Psoas muscle (tissue), 8 donors: ENCODE measurements at places on chromosomes 3 and 15.

DNA sequence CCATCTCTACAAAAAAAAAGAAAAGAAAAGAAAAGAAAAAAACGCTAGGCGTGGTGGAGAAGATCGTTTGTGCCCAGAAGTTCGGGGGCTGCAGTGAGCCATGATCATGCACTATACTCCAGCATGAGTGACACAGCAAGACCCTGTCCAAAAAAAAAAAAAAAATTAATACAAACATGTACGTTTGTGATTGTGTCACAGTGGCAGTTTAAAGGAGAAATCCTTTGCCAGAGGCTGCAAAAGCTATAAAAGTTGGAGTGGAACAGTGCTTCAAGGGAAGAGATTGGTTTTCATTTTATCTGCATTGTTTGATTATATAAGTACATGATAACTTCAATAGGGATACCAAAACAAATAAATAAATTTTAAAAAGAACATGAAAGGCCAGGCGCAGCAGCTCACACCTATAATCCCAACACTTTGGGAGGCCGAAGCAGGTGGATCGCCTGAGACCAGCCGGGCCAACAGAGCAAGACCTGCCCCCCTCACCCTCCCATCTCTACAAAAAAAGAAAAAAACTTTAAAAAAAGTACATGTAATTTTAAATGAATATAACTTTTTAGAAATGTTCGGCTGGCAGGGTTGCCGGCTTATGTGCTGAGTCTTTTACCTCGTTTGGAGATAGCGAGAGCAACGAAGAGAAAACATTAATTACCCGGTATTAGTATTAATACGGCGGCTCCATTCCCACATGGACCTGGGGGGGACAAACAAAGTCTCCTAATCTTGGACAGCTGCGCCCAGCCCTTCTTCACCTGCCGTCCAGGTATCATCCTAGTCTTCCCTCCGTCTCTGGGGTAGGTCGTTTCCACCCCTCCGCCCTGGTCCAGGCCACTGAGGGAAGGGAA is 573 bp upstream of the DIS3L start:
- no peak for DNase-seq

DNA sequence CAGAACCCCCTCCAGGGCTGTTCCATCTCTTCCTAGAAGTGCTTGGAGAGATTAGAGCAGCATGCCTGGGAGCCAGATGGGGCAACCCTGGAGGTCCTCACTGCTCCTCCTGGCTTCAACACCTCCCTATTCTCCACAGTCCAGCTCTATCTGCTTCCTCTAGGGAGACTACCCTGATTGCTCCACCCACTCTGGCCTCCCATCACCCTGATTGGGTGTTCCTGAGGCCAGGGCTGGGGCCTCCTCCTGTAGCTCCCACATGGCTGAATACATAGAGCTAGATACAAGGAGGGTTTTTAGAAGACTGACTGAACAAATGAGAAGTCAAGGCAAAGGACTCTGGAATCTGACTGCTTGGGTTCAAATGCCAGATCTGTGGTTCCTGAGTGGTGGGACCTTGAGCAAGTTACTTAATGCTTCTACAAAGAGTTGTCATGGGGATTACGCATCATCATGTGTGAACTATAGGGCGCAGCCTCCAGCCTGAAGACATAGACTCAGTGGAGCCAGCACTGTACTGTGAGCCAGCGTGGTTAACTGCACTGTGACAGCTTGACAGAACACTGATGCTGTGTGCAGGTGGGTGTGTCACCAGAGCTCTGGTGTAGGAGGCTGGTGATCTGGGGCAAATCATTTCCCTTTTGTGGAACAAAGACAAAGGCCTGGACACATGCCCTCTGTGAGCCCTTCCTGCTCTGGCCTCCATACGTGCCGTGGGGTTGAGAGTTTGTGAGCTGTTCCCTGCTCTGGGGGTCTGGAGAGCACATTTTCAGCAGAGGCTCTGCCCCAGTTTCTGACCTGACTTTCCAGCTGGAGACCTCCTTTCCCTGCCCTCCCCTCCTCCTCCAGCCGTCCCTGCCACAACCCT is 74.8 kb downstream of the SCN5A start:
- DNase-seq, result no peak

DNA sequence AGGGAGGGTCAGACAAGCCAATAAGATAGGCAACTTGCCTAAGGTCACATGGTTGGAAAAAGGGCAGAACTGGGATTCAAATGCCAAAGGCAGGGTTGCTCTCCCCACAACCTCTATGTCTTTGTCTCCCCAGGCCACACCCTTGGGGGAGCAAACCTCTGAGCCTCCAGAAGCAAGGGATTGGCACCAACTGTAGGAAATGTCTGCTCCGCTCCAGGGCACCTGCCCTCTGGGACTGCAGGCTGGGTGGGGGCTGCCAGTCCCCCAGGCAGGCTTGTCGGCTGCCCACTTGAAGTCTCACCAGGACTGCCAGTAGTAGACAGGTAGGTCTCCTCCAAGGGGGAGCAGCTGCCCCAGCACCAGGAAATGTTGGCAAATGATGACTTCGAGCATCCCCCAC is 2.0 kb downstream of the FAM3D start:
- DNase-seq, result no peak

GRCh38 chr15:33330931-33331330 is 20.2 kb downstream of the RYR3 start:
- DNase-seq, result no peak

DNA sequence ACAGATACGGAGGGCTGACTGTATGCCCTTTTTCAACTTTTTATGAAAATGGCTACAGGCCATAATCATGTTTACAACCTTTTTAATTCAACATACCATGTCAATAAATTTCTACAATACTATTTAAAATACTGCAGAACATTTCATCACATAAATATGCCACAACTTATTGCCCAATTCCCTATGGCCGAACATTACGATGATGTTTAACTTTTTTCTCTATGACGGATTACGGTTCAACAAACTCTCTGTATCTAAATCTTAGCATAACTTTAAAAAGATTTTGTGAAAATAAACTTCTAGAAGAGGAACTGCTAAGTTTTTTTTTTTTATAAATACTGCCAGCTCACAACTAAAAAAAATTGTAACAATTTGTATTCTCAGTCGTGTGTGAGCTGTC is 220.4 kb downstream of the OSBPL10 start:
- no peak for DNase-seq

GRCh38 chr3:20405231-20405630 is 219.2 kb upstream of the SGO1 start:
- no peak for DNase-seq

GRCh38 chr15:90436952-90437351 is 48.9 kb downstream of the IQGAP1 start:
- DNase-seq, result no peak

- no peak for DNase-seq
Measured at GRCh38 chr15:91968610-91969009, 115.1 kb downstream of the SLCO3A1 start.

DNA sequence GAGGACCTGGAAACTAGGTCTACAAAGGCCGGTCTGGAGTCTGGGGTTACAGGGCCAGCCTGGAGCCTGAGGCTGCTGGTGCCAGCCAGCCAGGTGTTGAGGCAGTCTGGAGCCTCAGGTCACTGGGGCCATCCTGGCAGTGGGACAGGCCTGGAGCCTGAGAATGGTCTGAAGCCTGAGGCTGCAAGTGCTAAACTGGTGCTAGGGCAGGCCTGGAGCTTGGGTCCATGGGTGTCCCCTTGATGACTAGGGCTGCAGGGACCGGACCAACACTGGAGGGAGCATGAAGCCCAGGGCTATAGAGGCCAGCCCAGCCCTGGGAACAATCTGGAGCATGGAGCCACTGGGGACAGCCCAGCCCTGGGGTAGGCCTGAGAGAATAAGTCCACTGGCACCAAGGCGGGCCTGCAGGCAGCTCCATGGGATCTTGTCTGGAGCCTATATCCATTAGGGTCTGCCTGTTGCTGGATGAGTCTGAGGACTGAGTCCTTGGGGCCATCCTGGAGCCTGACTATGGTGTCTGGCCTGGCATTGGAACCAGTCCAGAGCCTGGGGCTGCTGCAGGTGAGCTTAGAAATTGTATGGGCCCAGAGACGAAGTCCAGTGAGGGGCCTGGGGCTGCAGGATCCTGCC is 101.9 kb downstream of the GLDN start:
- no peak for DNase-seq

GRCh38 chr15:94412979-94413746 is 181.8 kb downstream of the MCTP2 start:
- DNase-seq, result no peak

- DNase-seq, result no peak
Measured at GRCh38 chr15:40772014-40772413, 2.2 kb downstream of the C15orf62 start.
